ENCODE measurements at places on chromosomes 4 and X.
A peak's percentile ranks its signal among the peaks of the same experiment; 100 is the strongest.

DNA sequence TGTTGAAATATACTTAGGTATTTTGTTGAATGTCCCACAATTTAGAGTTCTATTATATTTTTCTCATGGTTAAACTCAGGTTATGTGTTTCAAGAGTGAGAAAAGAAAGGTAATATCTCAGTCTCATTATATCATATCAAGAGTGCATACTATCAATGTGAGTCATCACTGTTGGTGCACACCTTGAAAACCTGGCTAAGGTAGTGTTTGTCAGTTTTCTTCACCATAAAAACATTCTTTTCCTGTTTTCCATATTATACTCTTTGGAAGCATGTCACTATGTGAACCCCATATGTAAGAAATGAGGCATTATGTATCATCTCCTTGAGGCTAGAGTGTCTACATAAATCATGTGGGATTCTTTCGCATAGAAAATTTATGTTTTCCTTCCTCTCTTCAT lies 307.6 kb upstream of the CTSO start:
- DNase-seq, result no peak

DNA sequence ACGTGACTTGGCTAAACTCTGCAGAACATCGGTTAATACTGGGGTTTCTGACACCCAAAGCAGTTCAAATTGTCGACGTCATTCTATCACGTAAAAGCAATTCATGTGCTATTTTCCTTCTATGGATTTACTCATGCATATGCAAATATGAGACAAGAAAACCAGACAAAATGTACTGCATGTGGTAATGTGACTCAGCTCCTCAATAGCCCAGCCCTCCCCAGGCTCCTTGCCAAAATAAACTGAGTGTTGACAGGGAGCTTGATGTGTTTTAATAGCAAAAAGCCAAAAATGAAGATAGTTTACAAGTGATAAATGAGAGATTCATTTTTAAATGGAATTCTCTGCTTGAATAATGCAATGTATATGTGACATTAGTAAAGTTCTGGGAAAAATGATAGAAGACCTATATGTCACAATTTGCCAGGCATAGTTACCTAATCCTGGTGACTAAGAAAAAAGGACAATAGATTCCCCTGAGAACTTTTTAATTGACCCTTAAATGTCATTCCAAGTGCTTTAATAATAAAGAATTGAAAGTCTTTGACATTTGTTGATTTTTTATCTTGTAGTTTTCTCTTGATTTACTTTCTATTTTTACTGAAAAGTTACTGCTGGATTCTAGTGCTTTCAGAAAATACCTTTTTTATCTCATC lies 1700.6 kb upstream of the TENM3 start:
- no peak for DNase-seq

GRCh38 chr4:107931775-107932321 lies 499 bp downstream of the CYP2U1 start:
- no peak for DNase-seq

DNA sequence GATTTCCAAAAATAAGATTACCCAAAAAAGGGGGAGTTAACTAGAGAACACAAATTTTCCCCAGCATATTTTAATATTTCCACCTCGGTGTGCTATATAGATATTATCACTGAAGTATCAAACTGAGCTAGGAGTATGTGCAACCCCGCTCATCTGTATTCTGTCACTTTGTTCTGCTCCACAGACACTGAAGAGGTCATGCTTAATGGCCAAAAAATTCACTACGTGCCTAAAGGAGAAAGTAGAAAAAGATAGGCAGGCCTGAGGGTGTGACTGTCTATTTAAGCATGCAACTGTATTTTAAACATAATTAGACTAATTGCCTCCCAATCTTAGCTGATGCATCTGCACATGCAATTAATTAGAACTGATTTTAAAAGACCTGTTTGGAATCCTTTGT lies 24.5 kb downstream of the SH3RF1 start:
- no peak for DNase-seq

GRCh38 chrX:12076046-12076445 lies 62.2 kb upstream of the FRMPD4 start:
- no peak for DNase-seq

GRCh38 chr4:130025701-130026100 lies 929.7 kb downstream of the C4orf33 start:
- DNase-seq, result no peak

DNA sequence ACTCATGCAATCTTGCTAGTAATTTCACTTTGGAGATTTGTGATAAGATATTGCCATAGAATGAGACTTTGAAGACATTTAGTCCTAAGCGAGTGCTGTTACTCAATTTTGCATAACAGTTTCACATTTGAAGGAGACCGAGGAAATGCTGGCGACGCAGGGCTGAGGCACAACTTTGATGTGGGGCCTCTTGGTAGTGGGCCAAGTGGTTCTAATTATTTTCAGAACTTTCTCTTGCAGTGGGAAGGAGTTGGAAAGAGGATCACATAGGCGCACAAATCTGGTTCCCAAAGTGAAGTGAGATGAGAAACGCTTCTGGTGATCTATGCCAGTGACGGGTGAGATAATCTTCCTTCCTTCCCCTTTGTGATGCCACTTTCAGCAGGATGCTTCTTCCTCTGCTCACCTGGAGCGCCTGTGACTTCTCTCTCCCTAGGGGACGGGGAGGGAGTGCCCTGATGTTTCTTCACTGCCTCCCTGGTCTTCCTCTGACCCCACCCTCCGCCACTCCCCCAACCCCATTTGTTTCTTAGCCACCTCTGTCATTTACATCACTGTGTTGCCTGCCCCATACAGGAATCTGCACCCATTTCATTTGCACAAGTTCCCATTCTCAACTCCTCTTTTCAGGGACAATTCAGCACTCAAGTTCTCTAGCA lies 138.9 kb upstream of the MID1 start:
- DNase-seq, result no peak

- peak; percentile 32 for DNase-seq
These were observed 52.3 kb upstream of the PDLIM3 start for GRCh38 chr4:185587427-185588161.

DNA sequence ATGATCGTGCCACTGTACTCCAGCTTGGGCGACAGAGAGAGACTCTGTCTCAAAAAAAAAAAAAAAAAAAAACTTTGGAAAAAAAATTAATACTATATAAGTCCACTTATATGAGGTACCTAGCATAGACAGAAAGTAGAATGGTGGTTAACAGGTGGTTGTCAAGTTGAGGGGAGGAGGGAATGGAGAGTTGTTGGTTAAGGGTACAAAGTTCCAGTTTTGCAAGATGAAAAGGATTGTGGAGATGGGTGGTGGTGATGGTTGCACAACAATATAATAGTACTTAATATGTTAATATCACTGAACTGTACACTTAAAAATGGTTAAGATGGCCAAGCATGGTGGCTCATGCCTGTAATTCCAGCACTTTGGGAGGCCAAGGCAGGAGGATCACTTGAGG lies 4.1 kb upstream of the IL9R start:
- DNase-seq, result no peak

GRCh38 chr4:135434936-135435335 lies 1233.3 kb upstream of the PABPC4L start:
- DNase-seq, result no peak

DNA sequence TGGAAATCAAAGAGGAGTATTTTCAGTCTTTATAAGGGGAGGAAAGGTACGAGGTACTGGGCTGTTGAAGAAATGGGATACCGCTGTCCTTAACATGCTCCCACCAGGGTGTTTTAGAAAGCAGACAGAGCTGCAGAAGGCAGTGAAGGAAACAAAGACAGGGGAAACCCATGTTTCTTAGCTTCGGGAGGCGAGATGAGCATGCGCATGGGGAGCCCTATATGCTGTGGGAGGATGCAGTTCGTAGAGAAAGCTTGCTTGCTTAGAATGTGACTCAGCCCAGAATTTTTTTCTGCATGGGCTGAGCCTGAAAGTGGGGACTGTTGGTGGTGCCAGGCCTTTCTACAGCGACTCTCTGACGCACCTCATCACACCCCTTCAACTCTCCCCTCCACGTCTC lies 28.8 kb upstream of the SCOC start:
- no peak for DNase-seq

DNA sequence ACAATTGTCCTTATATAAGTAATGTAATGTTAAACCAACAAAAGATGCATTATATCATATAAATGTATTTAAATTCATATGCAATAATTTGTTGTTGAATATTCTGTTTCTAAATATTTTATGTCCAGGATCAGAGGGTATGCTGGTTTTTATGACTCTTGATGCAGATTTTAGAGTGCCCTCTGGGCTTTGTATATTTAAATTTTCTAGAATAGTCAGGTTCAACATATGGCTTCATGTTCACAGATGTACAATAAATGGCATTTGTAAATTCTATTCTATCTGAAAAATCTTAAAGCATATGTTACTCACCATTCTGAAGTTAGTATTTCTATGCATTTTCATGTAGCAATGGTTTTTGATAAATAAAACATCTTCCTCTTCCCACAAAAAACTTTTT lies 1555.4 kb downstream of the PCDH18 start:
- DNase-seq, result no peak

GRCh38 chr4:155904331-155904730 lies 835 bp downstream of the TDO2 start:
- DNase-seq, result no peak

DNA sequence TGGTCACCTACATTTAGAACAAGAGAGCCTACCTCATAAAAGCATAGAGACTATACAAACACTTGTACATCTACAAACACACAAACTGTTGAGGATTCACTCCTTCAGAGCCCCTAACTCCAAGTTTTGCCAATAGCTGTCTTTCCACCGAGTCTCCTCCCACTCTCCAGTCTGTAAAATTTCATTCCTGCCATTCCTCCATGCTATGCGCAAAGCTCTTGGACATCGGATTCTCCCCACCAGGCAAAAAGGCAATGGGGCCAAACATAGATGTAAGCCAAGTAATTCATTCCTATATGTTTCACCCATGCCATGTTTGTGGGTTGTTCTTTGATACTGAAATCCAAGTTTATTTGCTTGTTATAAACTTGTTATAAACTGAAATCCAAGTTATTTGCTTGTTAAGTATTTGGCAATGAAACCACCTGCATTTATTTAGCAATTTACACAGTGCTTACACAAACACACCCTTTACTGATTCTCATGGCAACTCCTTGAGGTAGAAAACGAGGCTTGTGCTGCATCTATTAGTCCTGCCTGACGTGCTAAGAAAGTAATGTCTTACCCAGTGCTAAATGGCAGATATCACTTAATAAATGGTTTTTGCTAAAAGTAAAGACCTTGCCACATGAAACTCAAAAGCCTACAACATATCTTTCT lies 91.1 kb downstream of the SCFD2 start:
- DNase-seq, result no peak

DNA sequence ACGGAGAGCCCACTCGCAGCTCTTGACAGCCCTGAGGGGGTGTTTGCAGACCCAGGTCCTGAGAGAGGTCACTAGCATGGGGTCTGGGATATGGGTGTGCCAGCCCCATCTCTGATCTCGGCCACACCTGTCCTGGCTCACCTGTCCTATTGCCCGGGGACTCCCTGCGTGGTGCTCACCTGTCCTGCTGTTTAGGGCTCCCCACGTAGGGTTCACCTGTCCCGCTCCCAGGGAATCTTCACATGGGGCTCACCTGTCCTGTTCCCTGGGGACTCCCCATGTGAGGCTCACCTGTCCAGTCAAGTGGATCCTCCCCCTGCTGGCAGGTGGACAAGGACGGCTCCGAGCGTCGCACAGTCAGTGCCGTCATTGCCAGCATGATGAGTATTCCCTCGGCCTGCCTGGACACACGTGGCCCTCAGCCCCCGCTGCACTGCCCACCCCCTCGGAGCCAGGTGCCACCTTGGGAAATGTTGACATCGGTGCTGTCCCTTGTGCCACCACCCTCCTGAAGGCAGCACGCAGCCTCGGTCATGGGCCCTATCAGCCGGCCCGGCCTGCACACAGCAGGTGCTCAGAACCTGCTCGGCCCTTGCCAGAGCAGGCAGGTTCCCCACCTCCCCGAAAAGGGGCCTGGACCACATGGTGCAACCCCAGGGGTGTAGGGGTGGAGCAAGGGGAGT lies 6.3 kb downstream of the SLC49A3 start:
- DNase-seq, result no peak

DNA sequence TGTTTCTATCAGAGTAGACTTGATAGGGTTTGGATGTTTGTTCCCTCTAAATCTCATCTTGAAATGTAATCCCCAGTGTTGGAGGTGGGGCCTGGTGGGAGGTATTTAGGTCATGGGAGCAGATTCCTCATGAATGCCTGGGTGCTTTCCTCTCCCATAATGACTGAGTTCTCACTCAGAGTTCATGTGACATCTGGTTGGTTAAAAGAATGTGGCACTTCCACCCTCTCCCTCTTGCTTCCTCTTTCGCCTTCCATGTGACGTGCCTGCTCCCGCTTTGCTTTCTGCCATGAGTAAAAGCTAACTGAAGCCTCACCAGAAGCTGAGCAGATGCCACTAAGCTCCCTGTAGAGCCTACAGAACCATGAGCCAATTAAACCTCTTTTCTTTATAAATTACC lies 47.3 kb upstream of the SRPX start:
- no peak for DNase-seq

DNA sequence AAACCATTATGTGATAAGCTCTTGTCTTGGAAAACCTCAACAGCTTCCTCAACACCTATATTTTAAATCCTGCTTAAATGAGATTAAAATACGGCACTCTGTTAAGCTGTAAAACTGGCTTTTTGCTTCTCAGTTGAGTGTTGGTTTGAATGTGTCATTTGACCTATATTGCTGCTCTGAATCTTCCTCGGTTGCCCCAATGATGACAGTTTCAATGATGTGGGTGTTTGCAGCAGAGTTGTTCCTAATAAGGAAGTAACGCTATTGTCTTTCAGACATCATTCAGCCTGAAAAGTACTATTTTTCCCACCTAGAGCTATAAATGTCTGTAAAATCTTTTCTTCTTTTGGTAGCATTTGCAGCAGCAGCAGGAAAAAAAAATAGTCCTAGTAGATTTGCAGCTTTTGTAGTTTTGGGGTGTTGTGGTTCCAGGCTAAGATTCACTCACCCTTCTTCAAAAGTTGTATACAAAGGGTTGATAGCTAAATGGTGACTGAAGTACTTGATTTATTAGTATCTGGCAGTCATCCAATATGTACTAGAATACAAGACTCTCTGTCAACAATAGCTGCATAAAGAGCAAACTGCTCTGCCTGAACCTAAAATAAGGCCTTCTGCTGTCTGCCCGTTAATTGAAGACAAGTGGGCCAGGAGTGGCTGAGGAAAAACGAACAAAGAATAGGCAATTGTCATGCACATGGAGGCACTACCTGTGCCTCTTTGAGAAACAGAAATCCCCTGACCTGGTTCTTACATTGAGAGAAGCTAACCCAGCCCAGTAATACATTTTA lies 333.1 kb downstream of the IL1RAPL1 start:
- no peak for DNase-seq

GRCh38 chr4:80500613-80501012 lies 165.1 kb downstream of the CFAP299 start:
- DNase-seq, result no peak

- no peak for DNase-seq
These were observed 64.1 kb downstream of the USP46 start for GRCh38 chr4:52595001-52595400.

DNA sequence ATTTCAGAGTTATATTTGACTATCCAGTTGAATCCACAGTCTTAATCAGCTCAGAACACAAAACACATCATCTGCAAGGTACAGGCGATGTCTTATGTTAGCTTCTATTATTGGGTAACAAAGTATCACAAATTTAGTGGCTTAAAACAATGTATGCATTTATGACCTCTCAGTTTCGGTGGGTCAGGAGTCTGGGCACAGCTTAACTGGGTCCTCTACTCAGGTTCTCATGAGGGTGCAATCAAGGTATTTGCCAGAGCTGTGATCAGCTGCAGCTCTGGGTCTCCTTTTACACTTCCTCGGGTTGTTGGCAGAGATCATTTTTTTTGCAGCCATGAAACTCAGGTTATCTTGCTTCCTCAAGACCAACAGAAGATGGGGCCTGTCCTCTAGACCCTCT lies 498.9 kb downstream of the IDS start:
- no peak for DNase-seq

All from activated T-helper 2 cell treated with anti-CD3 and anti-CD28 coated beads, Interferon-gamma antibody, Interleukin-2, Interleukin-4, amounts not matched to agents 10 μg/mL and 5 μg/mL and 100 μg/mL, durations not matched to agents 14 hours and 24 hours and 36 hours (primary cell).